Cortex of kidney (tissue), 1 donor: ENCODE measurements at places on chromosomes 16 and 17.

DNA sequence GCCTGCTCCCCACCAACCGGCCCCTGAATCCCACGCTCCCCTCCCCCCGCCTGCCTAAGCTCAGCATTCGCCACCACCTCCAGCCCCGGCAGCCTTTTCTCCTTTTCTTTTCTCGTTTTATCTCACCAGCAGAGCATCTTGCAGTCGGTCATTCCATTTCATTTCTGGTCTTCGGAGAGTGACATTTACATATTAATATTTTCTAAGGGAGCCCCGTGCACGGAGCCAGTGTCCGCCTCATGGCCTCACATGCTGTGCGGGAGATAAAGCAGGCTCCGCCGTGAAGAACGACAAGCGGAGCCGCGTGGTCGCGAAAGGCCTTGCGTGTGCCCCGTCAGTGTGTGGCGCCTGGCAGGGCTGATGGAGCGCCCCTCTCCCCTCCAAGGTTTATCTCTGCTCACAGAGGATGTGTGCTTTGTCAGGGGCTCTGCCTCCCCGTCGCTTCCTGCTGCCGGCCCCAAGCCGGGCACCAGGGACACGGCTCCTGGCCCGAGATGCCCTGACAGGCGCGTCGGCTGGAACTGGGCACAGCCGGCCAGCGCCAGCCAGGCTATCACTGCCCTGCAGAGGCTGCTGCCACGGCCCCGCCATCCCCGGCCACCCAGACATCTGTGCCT lies 95.5 kb upstream of the GSE1 start:
- no peak for DNase-seq

GRCh38 chr17:7835814-7836595 lies 2.0 kb downstream of the KDM6B start:
- DNase-seq = no peak

DNA sequence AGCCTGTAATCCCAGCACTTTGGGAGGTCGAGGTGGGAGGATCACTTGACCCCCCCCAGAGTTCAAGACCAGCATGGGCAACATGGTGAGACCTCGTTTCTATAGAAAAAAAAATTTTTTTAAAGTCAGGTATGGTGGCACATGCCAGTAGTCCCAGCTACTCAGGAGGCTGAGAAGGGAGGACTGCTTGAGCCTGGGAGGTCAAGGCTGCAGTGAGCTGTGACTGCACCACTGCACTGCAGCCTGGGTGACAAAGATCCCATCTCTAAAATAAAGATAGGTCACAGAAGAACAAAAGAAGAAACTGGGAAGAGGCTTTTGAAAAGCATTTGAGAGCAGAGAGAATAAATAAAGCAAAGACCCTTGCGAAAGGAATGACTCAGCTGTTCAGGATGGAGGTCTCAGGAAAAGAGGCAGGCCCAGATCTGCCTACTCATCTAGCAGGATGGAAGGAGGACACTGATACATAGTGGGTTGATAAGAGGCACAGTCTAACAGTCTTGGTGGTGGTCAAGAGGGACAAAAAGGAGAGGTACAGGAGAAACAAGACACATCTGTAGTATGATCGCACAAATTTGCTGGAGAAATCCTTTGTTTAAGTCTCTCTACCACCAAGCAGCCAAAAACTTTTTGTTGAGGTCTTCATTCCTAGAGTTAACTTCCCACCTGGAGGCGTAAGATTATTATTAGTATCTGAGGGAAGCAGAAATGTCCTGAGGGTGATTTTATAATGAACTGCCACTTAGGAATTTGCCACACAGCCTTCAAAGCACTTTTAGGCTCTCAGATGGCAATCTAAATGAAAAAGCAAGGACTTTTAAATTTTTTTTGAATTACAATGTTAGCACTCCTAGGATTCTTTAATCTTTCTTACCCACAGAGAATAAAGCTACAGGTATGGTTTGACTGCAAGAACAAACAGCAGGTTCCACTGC lies 17.6 kb downstream of the ZSWIM7 start:
- no peak for DNase-seq

GRCh38 chr16:21645261-21645721 lies 7.1 kb downstream of the IGSF6 start:
- DNase-seq = no peak

GRCh38 chr17:13702266-13702665 lies 100.5 kb upstream of the HS3ST3A1 start:
- no peak for DNase-seq
